ENCODE measurements at places on chromosomes 5 and 9. TPM values are rescaled to one million over a fixed set of nuclear protein-coding genes. Genes with fewer than 3 reads are reported as not detected.

Gene SEMA5A
- total RNA-seq = 31.1 TPM

DNA sequence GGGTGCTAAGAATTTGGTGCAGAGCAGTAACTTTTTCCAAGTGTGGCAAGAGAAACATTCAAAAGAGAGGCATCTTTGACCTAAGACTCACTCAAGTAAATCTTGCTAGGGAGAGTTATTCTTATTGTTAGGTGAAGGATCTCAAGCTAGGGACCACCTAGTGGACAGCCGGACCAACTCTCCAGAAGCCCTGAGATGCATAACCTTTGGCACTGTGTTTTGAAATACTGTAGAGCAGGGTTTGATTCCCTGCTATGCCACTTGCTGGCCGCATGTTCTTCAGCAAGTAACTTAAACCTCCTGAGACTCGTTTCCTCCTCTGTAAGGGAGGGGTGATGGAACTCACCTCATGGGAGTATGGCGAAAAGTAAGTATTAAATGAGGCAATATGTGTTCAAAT is 336.1 kb upstream of the ADAMTSL1 start:
- DNase-seq = no peak

DNA sequence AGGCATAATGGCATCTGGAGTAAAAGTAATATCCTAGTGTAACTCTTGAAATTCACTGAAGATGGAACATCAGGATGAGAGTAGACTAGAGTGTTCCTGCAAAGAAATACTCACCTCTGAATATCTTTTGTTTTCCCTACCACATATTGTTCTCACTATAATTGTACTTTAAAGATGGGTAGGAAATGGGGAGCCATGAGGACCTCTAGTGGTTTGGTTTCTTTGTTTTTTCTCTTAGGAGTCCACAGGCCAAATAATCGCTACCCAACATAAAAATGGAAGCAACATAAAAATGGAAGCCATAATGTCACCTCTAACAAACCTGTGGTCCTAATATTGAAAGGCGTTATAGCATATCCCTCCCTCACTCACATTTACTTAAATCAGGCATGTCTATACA is 2375.8 kb downstream of the MAT2B start:
- peak; percentile 6 for DNase-seq

DNA sequence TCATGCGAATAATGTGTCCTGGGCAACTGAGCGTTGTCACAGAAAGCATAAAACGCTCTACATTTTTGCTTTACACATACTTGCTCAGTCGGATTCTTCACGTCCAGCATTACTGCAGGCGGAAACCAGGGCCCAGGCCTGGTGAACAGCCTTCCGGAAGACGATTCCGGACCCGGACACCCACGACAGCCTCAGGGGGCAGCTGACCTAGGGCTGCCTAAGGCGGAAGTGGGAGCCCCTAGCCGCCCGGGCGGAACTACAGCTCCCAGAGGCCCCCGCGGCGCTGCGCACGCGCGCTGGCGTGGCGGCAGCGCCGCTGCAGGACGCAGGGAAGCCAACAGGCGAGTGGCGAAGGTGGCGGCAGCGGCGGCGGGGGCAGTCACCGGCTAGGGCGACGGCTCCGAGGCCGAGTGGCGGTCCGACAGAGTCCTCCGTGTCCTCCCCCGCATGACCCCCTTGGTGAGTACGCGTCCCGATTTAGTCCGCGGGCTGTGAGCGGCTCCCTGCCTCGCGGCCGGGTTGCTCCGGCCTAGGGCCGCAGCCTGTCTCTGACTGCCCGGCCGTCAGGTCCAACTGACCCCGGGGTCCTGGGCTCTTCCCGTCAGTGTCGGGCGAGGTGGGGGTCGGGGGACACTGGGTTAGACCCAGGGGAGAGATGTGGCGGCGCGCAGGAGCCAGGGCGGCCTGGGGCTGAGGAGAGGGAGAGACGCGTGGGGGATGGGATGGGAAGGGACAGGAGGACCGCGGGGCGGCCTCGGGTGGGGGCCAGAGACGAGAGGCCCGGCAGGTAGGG is at the start of gene GAPVD1:
GAPVD1 (plus strand) TSS at position 326 of the 793 bp plus-strand sequence. CDS start 37,096 bp downstream, outside the sequence.
- DNase-seq = peak; percentile 94

DNA sequence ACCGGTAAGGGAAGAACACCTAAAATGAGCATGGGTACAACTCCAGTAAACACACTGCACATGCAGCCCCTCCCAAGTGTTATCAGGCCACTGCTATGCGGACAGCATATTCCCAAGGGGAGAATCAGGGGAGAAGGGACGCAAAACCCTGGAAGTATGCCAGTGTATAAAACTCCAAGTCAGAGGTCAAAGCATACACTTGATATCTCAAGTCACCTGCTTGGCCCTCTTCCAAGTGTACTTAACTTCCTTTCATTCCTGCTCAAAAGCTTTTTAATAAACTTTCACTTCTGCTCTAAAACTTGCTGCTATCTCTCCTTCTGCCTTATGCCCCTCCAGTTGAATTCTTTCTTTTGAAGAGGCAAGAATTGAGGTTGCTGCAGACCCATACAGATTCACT is 408.1 kb downstream of the HTR1A start:
- DNase-seq = no peak

GRCh38 chr5:82320966-82321365 is 42.8 kb upstream of the RPS23 start:
- DNase-seq = no peak

- DNase-seq = no peak
Measured at GRCh38 chr5:131022811-131023497, 142.1 kb downstream of the HINT1 start.

DNA sequence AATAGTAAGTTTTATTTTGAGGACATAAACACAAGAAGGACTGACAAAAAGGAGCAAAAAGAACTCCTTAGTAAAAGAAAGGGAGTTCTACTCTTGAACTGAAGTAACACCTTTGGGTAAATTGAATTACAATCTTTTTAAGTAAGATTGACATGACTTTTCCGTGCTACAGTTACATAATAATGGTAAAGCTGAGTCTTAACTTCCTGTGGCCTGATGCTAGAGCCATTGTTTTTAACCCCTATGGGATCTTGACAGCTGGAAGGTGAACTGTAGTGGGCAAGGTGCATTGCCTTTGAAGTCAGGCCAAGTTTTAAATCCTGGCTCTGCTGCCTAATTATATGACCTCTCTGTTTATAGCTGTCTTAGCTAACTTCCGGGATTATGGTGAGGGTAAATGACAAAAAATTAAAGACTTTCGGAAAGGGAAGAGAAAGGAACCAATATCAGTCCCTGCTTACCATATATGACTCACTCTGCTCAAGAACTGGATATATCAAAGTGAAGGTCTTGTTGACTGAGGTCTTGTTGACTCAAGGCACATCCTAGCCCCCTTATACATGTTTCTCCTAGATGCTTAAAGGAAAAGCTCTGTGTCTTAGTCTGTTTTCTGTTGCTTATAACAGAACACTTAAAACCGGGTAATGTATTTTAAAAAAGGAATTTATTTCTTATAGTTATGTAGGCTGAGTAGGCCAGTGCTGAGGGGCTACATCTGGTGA is 6.8 kb downstream of the HSD17B4 start:
- no peak for DNase-seq

GRCh38 chr5:1516615-1517601 is 6.9 kb downstream of the LPCAT1 start:
- DNase-seq = no peak

DNA sequence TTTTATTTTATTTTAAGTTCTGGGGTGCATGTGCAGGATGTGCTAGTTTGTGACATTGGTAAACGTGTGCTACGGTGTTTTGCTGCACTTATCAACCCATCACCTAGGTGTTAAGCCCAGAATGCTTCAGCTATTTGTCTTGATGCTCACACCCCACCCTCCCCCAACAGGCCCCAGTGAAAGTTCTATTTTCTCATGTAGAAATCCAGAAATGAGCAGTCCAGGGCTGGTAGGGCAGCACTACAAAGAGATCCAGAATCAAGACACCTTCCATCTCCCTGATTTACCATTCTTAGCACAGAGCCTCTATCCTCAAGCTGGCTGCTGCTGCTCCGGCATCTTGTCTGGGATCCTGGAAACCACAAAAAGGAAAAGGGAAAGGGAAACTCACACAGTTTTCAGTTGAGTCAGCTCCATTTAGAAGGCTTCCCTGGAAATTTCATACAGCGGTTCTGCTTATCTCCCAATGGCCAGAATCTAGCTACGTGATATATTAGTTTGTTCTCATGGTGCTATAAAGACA is 85.4 kb upstream of the SMARCA2 start:
- DNase-seq = no peak

GRCh38 chr9:33375841-33376321 is 26.5 kb downstream of the AQP7 start:
- no peak for DNase-seq

Gene FBP2
- 0.28 TPM for total RNA-seq

DNA sequence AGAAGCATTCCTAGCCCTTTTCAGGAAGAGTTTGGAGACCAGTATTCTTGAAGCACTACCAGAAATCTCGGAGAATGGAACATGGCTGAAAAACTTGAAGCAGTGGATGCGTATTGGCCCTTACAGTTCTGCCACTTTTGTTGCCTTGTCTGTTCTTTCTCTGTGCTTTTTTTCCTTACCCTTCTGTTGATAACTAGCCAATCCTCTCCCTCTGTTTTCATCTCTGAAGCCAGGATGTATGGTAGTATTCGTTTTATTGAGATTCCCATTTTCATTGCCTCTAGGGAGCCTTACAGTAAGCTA is 564 bp upstream of the CCNH start:
- DNase-seq = no peak

Gene SPATA31E1
- total RNA-seq = 0.05 TPM

DNA sequence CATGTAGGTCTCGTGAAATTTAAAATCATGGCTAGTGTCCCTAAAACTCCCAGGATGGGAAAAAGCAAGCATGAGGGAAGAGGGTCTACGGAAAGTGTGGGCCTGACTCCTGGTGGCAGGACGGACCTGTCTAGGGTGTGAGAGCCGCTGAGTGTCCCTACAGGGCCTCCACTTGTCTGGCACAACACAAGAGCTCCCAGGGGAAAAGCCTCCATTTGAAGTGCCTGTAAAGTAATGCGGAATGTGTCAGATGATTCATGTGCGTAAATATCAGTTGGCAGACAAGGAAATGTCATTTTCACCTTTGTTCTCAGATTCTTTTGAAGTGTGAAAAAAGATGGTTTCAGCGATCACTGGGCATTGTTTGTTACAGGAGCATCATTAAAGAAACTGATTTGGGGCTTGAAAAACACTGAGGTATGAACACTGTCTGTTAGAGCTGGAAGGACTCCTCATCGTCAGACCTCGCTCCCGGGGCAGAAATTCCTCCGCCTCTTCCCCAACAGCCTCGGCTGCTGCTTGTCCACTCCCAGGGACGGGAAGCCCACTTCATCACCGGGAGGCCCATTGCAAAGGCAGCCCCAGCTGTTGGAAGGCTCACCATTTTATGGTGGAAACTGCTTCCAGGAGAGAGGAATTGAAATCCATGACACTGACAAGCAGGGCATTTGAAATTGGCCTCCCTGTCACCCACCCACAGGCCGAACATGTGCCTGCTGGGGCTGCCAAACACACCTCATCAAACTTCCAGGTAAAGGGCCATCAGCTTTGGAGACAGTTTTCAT is 240.8 kb downstream of the FSTL4 start:
- DNase-seq = no peak

DNA sequence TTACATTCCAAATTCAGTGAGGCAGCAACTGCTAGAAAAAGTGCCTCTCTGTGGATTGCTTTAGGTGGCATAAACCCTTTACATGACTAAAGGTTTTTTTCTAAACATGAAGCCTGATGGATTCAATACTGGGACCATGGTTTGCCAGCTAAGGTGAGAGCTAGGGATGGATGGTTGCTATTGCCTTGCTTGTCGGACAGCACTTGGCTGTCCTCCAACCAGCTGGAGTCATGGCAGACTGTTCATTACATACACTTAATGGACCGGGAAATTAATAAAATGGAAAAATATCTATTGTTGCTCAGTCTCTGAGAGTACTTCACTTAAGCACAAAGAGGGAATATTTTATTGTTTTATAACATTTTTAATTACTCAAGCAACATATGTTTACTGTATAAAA is 116.9 kb upstream of the TRPC7 start:
- no peak for DNase-seq

DNA sequence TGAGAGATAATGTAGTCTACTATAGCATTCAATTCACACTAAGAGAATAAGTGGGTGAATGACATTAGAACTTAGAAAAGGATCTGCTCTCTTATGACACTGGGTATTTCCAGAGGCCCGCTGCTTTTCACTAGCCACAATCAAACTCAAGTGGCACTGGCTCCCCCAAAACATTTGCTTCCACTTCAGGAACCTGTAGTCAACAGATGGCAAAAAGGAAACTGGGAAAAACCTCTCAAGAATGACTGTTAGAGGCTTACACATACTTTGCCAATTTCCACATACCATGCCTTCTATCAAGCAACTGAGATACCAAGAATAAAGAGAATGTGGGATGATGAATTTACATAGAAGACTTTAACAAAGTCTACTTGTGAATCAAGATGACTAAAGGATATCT is 11.2 kb downstream of the POC5 start:
- no peak for DNase-seq

- DNase-seq = no peak
Measured at GRCh38 chr5:119357808-119358529, 2.1 kb downstream of the TNFAIP8 start.
